ENCODE measurements at places on chromosomes 7 and 10.

- no peak for DNase-seq
Observed at GRCh38 chr7:155995183-155995612, 182.9 kb upstream of the SHH start.

DNA sequence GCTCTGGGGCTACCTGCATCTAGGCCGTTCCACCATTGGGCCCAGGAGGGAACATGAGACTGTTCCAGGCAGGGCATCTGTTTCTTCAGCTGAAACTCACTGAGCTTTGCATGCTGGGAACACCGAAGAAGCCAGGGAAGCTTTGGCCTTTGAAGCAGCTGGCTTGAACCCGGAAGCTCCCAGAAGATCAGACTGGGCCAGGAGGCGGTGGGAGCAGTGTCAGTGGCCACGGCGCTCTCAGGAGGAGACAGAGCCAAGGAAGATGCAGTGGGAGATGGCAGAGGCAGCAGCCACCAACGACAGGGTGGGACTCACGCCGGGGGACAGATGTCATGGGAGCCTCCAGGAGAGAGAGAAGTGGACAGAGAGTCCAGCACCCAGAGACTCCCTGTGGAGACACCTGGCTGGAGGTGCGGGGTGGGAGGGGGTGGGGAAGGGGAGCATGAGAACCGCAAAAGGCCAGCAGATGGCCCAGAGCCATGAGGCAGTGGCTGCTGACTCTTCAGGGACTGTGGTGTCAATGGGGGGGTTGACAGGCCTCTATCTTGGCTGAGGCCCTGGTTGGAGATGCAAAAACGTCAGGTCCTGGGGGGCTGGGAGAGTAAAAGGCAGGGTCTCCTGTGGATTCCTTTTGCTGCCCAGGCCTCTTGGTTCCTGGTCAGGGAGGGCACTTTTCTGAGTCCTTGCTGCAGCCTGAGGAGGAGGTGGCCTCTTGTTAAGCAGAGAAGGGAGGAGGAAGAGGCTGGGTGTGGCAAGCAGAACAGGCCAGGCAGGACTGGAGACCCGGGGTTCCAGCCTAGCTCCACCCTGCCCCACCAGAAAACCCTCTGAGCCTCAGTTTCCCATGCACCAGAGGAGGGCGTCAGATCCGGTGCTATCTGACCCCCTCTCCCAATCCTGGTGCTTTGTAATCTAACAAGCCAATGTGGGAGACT is 6.3 kb upstream of the AQP1 start:
- no peak for DNase-seq

GRCh38 chr10:68871105-68871711 is 29.9 kb upstream of the DDX50 start:
- no peak for DNase-seq

- no peak for DNase-seq
Observed at GRCh38 chr10:131978366-131978765, 3.4 kb downstream of the BNIP3 start.

DNA sequence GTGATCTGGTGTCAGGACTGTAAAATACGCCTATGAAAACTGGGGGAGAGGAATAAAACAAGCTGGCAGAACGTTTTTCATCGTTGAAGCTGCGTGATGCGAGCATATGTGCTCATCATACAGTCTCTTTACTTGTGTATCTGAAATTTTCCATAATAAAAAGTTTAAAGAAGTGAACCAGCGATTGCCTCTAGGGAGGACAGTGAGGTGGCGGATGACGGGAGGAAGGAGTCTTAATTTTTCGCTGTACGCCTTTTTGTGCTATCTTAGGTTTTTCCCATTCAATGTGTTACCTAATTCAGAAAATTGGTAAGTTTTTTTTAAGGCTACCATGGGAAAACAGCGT is 891 bp upstream of the WAPL start:
- no peak for DNase-seq

DNA sequence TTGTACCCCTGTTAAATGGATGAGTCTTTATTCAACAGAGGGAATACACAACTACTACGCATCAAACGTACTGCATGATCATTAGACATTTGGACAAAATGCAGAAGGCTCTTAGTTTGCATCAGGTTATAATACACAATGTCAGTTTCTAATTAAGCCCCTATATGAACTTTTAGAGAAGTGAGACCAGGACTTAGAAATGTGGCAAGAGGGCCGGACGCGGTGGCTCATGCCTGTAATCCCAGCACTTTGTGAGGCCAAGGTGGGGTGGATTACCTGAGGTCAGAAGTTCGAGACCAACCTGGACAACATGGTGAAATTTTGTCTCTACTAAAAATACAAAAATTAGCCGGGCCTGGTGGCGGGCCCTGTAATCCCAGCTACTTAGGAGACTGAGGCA is 76.3 kb upstream of the MGMT start:
- DNase-seq, result no peak

DNA sequence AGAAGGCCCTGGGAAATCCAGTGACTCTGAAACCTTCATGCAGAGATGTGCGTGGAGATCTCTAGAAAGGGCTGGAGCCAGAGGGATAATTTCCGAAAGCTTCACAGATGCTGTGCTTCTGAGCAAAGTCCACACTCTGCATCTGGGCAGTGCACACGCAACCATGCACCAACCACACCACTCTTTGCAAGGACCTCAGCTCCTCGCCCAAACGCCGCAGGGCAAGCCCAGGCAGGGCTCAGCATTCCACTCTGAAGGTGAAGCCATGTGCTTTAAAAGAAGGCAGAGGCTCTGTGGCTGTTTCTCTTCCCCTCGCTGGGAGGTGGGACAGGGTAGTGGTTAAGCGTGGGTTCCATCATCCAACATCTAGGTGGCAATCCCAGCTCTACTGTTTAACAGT is 48.4 kb downstream of the ASB13 start:
- DNase-seq, result no peak

DNA sequence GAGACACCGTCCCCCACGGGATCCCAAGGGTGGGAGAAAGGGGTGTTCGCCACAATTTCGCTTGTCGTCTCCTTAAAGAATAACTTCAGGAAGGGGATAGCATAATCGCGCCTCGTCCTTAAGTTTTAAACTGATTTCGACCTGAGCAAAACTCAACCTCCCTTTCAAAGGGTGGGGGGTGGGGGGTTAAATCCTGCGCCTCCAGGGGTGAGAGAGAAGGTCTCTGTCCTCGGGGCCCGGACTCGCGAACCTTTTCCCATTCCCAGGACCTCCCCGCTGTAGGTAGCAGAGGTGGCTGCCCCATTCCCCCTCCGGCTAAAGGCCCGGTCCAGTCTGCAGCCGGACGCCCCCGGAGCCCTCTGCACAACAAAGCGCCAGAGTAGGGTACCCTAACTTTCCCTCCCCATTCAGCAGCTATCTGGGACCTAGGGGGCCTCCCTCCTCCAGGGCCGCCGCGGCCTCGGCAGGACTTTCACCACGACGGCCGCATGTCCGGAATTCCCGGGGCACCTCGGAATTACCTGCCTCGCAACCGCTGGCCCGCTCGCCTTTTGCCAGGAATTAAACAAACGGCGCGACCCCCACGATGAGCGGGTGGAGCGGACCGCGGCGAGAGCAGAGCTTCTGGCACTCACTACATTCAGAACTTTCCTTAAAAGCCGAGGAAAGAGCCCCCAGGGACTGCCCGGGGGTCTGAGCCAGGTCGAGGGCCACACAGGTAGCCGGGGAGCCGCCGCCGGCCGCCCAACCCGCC is 1.7 kb downstream of the CDK6 start:
- no peak for DNase-seq

- DNase-seq, result no peak
Observed at GRCh38 chr10:29254123-29255046, 34.5 kb upstream of the LYZL1 start.
